ENCODE measurements at places on chromosomes 7 and 10. TPM values are rescaled to one million over a fixed set of nuclear protein-coding genes. Genes with fewer than 3 reads are reported as not detected.
A peak's percentile ranks its signal among the peaks of the same experiment; 100 is the strongest.

GRCh38 chr10:3399756-3400155 lies 227.2 kb upstream of the PITRM1 start:
- no peak for DNase-seq
- peaks cover 12% of the 10 kb centered on the region for H3K4me1 ChIP-seq
- no peak overlapping the region for H3K4me3 ChIP-seq
- H3K27ac ChIP-seq = no peak overlapping the region
- H3K36me3 ChIP-seq = no peaks in the 10 kb centered on the region

GRCh38 chr10:98242823-98243222 lies 25.2 kb downstream of the LOXL4 start:
- no peaks in the 10 kb centered on the region for H3K27me3 ChIP-seq
- H3K27ac ChIP-seq = no peak overlapping the region
- H3K36me3 ChIP-seq = peaks cover 4% of the 10 kb centered on the region
- H3K4me1 ChIP-seq = no peaks in the 10 kb centered on the region
- no peak for DNase-seq
- no peak overlapping the region for H3K4me3 ChIP-seq

The PRLHR gene
- 1.5 TPM for total RNA-seq

DNA sequence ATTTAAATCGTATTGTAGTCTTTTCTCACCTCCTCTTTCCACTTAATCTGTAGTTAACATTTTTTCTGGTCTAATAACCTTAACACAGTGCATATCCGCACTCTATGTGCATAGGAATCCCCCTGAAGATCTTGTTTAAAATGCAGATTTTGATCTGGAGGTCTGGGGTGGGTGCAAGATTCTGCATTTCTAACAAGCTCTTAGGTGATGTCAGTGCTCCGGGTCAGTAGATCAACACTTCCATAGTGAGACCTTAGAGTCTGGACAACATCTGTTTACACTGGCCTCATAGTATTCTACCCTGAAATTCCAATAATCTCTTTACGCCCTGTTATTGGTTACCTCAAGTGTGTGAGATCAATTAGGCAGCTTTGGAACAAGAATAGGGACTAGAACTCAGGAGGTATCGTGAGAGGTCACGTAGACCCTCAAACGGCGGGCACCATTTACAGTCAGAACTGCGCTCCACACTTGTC lies 434 bp upstream of the PLEKHA8 start:
- peak overlapping the region; percentile 96 for H3K27ac ChIP-seq

DNA sequence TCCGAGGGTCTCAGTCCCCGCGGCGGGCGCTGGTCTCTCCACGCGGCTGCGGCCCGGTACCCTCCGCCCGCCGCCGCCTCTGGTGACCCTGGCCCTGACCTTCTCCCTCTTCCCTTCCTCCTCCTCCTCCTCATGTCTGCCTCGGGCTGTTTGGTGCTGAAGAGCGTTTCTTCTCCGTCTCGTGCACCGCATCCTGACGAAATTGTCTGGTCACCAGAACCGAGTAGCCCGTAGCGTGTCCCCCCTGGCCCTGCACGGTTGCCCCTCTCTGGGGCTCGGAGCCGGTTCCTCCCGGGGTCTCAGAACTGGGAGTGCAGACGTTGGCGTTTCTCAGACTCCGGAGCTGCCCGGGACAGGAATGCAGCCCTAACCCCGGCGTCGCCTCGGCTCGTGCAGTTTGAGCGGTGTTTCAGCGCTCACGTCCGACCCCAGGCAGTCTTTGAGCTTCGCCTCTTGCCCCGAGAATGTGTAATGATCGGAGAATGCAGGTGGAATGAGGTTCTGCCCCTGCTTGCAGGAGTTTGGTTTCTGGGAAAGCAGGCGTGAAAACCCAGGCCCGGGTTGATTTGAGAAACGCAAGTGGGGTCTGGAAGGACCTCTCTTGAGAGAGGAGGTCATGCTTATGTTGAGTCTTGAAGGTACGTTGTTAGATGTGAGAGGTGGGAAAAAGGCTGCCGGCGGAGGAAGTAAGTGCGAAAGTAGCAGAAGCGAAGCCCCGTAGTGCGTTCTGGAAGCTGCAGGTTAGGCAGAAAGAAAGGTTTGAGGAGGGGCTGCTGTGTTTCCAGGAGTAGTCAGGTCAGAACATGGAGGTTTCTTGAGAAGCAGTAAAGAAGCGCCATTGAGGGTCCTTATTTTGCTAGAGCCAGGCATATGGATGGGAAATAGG lies 743 bp downstream of the RBM17 start:
- peaks cover 20% of the 10 kb centered on the region for H3K4me1 ChIP-seq
- peak; percentile 43 for DNase-seq
- H3K27me3 ChIP-seq = no peaks in the 10 kb centered on the region
- H3K4me3 ChIP-seq = peak overlapping the region; percentile 91
- peak overlapping the region; percentile 95 for H3K27ac ChIP-seq

DNA sequence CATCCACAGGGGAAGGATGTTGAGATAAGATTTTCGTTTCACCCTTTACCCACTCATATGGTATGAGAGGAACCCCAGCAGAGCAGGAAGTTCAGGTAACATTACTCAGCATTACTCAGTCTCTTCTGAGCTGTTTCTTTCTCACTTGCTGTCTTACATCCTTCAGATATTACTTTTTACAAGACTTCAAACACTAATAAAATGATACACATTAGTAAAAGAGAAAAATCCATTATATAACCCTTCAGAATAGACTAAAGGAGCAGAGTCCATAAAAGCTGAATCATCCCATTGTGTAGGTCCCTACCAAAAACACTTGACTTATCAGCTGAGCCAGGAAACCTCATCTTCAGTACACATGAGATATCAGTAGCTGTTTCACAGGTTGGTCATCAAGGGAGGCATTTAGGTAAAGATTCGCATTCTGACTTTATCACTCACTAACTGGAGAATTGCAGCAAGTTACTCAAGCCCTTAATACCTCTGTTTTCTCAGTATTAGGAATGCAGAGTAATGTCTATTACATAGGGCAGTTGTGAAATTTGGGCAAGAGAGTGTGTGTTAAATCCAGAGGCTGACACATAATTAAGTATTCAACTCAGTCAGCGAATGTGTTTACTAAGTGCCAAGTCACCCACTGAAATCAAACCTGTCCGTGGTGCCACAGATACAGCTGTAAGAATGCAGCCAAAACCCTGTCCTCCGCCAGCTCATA lies 44.7 kb downstream of the KLF6 start:
- peaks cover 5% of the 10 kb centered on the region for H3K4me1 ChIP-seq
- no peak overlapping the region for H3K27ac ChIP-seq
- H3K4me3 ChIP-seq = no peak overlapping the region

The SCART1 gene
- total RNA-seq = 1.7 TPM

- H3K36me3 ChIP-seq = no peaks in the 10 kb centered on the region
- no peak for DNase-seq
- no peaks in the 10 kb centered on the region for H3K27me3 ChIP-seq
- H3K4me1 ChIP-seq = peaks cover 10% of the 10 kb centered on the region
- no peak overlapping the region for H3K27ac ChIP-seq
These were observed 434.5 kb downstream of the CCSER2 start for GRCh38 chr10:84762754-84763394.

- no peak overlapping the region for H3K4me3 ChIP-seq
- H3K36me3 ChIP-seq = no peaks in the 10 kb centered on the region
- H3K27ac ChIP-seq = no peak overlapping the region
- peaks cover 4% of the 10 kb centered on the region for H3K4me1 ChIP-seq
- DNase-seq = no peak
These were observed 15.0 kb upstream of the GFRA1 start for GRCh38 chr10:116287906-116288501.

DNA sequence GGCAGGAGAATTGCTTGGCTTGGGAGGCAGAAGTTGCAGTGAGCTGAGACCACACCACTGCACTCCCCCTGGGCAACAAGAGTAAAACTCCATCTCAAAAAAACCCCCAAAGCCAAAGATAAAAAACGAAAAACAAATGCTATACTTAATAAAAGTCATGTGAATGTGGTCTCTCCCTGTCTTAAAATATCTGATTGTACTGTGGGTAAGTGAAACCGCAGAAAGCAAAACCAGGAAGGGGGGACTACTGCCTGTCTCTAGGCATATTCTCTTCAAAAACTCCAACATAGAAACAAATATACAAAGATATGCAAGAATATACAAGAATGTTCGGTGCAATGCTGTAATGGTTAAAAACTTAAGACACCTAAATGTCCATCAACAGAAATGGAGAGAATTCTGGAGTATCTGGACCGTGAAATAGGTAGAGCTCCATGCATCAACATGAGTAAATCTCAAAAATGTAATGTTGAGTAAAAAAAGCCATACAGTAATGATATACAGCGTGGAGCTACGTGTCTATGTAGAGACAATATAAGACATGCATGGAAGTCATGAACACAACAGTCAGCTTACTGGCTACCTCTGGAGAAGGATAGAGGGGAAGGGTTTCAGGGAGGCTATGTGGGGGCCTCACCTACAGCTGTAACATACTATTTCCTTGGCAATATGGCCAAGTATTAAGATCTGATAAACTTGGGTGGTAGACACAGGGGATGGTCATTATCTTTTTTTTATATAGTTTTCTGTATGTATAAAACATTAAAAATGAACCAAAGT lies 2.1 kb downstream of the ZNF394 start:
- no peak for DNase-seq

The COL28A1 gene
- 17.3 TPM for total RNA-seq

GRCh38 chr10:126686268-126686667 lies 15.8 kb upstream of the C10orf90 start:
- no peak for DNase-seq
- H3K4me3 ChIP-seq = no peak overlapping the region
- H3K4me1 ChIP-seq = peaks cover 5% of the 10 kb centered on the region
- peaks cover 4% of the 10 kb centered on the region for H3K27me3 ChIP-seq
- no peaks in the 10 kb centered on the region for H3K36me3 ChIP-seq
- no peak overlapping the region for H3K27ac ChIP-seq

The FAM25A gene
- not detected for total RNA-seq

The LRRC4 gene
- 15.9 TPM for total RNA-seq

The TWIST1 gene
- total RNA-seq = 1.8 TPM

- no peak overlapping the region for H3K27ac ChIP-seq
- DNase-seq = no peak
- H3K4me1 ChIP-seq = peaks cover 11% of the 10 kb centered on the region
- peaks cover 58% of the 10 kb centered on the region for H3K27me3 ChIP-seq
These were observed 1.2 kb downstream of the GFRA1 start for GRCh38 chr10:116271593-116272439.

DNA sequence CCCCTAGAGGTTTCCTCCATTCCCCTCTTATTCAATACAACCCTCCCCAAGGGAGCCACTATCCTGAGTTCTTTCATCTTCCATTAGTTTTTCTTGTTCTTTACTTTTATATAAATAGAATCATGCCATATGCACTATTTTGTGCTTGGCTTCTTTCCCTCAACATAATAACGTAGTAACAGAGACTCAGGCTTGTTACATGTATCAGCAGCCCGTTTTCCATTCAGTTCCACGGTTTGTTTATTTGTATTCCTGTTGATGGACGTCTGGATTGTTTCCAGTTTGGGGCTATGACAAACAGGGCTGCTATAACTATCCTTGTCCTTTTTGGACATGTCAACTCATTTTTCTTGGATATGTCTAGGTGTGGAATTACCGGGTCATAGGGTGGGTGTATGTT lies 264.4 kb upstream of the MKI67 start:
- DNase-seq = no peak
- H3K4me3 ChIP-seq = no peak overlapping the region
- H3K4me1 ChIP-seq = no peaks in the 10 kb centered on the region
- H3K27ac ChIP-seq = no peak overlapping the region
- peaks cover 22% of the 10 kb centered on the region for H3K27me3 ChIP-seq

GRCh38 chr7:514651-515598 lies 4.7 kb downstream of the PDGFA start:
- DNase-seq = no peak
- peak overlapping the region; percentile 13 for H3K27ac ChIP-seq
- H3K4me1 ChIP-seq = peaks cover 15% of the 10 kb centered on the region
- H3K27me3 ChIP-seq = no peaks in the 10 kb centered on the region
- peaks cover 3% of the 10 kb centered on the region for H3K36me3 ChIP-seq

DNA sequence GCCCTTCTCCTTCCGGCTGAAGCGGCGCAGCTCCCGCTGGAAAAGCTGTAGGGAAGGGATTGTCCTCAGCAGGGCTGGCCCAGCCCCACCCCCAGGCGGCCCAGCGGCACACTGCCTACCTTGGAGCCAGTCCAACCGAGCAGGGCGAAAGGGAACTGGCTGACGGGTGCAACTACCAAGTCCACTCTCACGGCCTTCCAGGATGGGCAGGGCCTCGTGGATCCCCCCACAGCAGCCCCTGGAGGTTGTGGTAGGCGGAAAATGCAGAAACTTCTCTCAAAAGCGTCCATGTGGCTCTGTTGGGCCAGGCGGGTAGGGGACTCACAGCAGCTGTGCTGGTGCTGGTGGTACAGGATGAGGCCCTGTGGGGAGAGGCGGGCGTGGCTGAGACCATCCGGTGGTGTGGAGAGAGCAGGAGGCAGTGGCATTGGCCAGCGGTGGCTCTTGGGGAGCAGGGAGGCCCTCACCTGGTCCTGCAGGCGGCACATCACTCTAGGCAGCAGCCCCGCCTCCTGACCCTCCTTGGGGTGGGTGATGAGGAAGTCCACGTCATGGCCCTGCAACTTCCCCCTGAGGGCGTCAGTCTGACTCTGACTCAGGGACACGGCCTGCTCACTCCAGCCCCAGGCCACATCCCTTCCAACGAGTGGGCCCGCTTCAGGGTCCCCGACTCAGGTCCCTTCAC lies 8.4 kb upstream of the PGAM2 start:
- H3K4me3 ChIP-seq = no peak overlapping the region
- no peaks in the 10 kb centered on the region for H3K27me3 ChIP-seq
- no peak overlapping the region for H3K27ac ChIP-seq

The SFRP4 gene
- not detected for total RNA-seq

The MACROH2A2 gene
- total RNA-seq = 143 TPM

The ANKRD61 gene
- total RNA-seq = 0.47 TPM

- no peaks in the 10 kb centered on the region for H3K27me3 ChIP-seq
- H3K27ac ChIP-seq = no peak overlapping the region
- no peak overlapping the region for H3K4me3 ChIP-seq
- H3K36me3 ChIP-seq = no peaks in the 10 kb centered on the region
- peaks cover 13% of the 10 kb centered on the region for H3K4me1 ChIP-seq
These were observed 16.3 kb downstream of the SH2D4B start for GRCh38 chr10:80554050-80554449.

- H3K4me1 ChIP-seq = peaks cover 6% of the 10 kb centered on the region
- no peak overlapping the region for H3K4me3 ChIP-seq
- no peak overlapping the region for H3K27ac ChIP-seq
These were observed 889 bp upstream of the GPR15LG start for GRCh38 chr10:84172467-84173356.

DNA sequence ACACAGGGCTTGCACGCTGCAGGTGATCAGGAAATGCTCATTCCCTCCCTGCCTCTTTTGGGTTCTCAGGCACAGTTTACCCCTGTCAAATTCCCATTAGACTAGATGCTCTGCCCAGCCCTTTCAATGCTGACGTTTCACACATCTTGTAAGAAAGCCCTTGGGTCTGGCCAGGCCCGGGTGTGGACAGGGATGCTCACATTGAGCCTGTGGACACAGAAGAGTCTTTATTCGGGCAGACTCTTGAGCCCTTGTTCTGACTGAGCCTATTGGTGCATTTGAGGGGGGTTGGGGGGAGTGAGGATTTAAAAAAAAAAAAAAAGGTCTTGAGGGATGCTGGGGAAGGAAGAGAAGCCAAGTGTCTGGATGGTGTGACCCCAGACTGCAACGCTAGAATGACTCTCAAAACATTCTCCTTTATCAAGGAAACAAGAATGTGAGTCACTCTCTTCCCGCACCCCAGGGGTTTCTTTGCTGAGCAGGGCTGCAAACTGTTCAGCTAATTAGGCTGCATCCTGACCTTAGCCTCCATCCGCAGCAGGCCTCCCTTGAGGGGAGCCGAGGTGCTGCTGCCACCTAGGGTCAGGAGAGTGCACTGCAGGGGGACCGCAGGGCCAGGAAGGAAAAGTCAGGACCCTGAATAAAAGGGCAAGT lies 53.6 kb upstream of the TMEM72 start:
- H3K4me1 ChIP-seq = peaks cover 3% of the 10 kb centered on the region
- H3K27ac ChIP-seq = no peak overlapping the region

GRCh38 chr7:70154521-70155180 lies 556.4 kb downstream of the AUTS2 start:
- peaks cover 9% of the 10 kb centered on the region for H3K36me3 ChIP-seq
- no peak overlapping the region for H3K4me3 ChIP-seq
- H3K4me1 ChIP-seq = no peaks in the 10 kb centered on the region
- no peak for DNase-seq
- H3K27me3 ChIP-seq = no peaks in the 10 kb centered on the region
- no peak overlapping the region for H3K27ac ChIP-seq
